ENCODE measurements at places on chromosomes 16 and 17. TPM values are rescaled to one million over a fixed set of nuclear protein-coding genes. Genes with fewer than 3 reads are reported as not detected.

- peaks cover 80% of the 10 kb centered on the region for H3K27me3 ChIP-seq
- peaks cover 4% of the 10 kb centered on the region for H3K4me1 ChIP-seq
- H3K4me3 ChIP-seq = no peak overlapping the region
Measured at GRCh38 chr17:33811004-33811760, 443.9 kb upstream of the CCL2 start.

DNA sequence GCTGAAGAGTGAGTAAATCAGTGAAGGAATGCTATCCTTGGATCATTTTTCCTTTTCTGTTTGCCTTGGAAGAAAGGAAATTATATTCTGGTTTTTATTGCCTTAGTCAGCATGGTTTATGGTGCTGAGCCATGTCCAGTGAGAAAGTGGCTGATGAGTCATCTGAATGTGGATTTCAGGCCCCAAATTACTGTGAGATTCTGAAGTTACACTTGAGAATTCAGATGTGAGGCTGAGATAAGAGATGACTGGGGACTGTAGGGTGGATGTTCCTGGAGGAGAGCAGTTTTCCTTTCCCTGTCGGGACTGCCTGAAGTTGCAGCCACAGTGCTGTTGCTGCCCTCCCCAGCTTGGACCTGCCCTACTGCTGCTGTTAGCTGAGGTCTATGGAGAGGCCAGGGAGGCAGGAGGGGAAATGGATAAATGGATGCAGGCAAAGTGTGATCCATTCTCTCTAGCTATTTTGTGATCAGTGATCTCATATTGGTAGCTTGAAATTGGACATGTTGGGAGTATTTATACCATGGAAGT lies 4.2 kb upstream of the MAP3K14 start:
- no peak overlapping the region for H3K27ac ChIP-seq
- no peak for DNase-seq
- H3K4me1 ChIP-seq = no peaks in the 10 kb centered on the region

DNA sequence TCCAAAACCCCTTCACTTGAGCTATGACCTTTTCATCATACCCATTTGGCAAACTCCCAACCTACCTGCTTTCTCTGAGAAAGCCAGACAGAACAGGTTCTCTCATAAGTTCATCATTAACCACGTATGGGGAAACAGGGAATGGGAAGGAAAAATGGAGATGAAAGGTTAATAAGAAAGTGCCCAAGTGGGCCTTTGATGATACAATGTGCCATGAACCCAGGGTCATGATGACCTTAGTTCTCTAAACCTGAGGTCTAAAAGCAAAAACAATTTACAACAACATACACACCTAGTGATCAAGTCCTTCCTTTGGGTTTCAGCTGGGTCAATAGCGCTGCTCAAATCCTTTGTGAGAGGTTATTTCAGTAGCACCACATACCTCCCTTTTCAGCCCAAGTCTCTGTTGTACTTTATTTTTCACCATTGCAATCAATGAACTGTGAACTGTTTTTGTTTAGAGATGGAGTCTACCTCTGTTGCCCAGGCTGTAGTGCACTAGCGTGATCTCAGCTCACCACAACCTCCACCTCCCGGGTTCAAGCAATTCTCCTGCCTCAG lies 14.5 kb upstream of the RANGRF start:
- H3K4me3 ChIP-seq = no peak overlapping the region
- no peaks in the 10 kb centered on the region for H3K27me3 ChIP-seq
- no peaks in the 10 kb centered on the region for H3K4me1 ChIP-seq
- H3K36me3 ChIP-seq = peaks cover 20% of the 10 kb centered on the region
- no peak for DNase-seq

- H3K27me3 ChIP-seq = no peaks in the 10 kb centered on the region
- DNase-seq = peak; percentile 81
- H3K4me3 ChIP-seq = no peak overlapping the region
- no peaks in the 10 kb centered on the region for H3K4me1 ChIP-seq
- no peak overlapping the region for H3K27ac ChIP-seq
- peaks cover 15% of the 10 kb centered on the region for H3K36me3 ChIP-seq
Measured at GRCh38 chr16:53692146-53692545, 11.5 kb downstream of the RPGRIP1L start.

- DNase-seq = no peak
- H3K27ac ChIP-seq = no peak overlapping the region
- no peak overlapping the region for H3K4me3 ChIP-seq
- no peaks in the 10 kb centered on the region for H3K36me3 ChIP-seq
- peaks cover 15% of the 10 kb centered on the region for H3K27me3 ChIP-seq
Measured at GRCh38 chr16:24188021-24188542, 68.1 kb upstream of the CACNG3 start.

GRCh38 chr17:6240001-6240400 lies 169.8 kb downstream of the WSCD1 start:
- H3K27me3 ChIP-seq = peaks cover 6% of the 10 kb centered on the region
- no peaks in the 10 kb centered on the region for H3K36me3 ChIP-seq
- no peak overlapping the region for H3K27ac ChIP-seq
- no peak for DNase-seq

GRCh38 chr16:648071-648780 lies 939 bp upstream of the WDR90 start:
- H3K36me3 ChIP-seq = no peaks in the 10 kb centered on the region
- peak overlapping the region; percentile 87 for H3K4me3 ChIP-seq
- H3K4me1 ChIP-seq = no peaks in the 10 kb centered on the region
- no peaks in the 10 kb centered on the region for H3K27me3 ChIP-seq
- H3K27ac ChIP-seq = peak overlapping the region; percentile 66

- H3K27ac ChIP-seq = no peak overlapping the region
- no peak for DNase-seq
- H3K4me3 ChIP-seq = no peak overlapping the region
- H3K36me3 ChIP-seq = no peaks in the 10 kb centered on the region
Measured at GRCh38 chr17:71987634-71988033, 133.2 kb upstream of the SOX9 start.

- DNase-seq = peak; percentile 90
- H3K27me3 ChIP-seq = peaks cover 30% of the 10 kb centered on the region
- H3K4me1 ChIP-seq = peaks cover 7% of the 10 kb centered on the region
- H3K36me3 ChIP-seq = no peaks in the 10 kb centered on the region
Measured at GRCh38 chr17:8060274-8060673, 21.4 kb downstream of the ALOX15B start.

GRCh38 chr17:79215631-79216030 lies 141.0 kb downstream of the ENGASE start:
- H3K4me3 ChIP-seq = no peak overlapping the region
- no peak for DNase-seq
- H3K27ac ChIP-seq = no peak overlapping the region
- H3K27me3 ChIP-seq = peaks cover 6% of the 10 kb centered on the region

GRCh38 chr17:59521465-59522126 lies 43.8 kb upstream of the DHX40 start:
- no peaks in the 10 kb centered on the region for H3K27me3 ChIP-seq
- H3K4me3 ChIP-seq = no peak overlapping the region
- DNase-seq = peak; percentile 94
- H3K27ac ChIP-seq = no peak overlapping the region
- peaks cover 8% of the 10 kb centered on the region for H3K4me1 ChIP-seq

DNA sequence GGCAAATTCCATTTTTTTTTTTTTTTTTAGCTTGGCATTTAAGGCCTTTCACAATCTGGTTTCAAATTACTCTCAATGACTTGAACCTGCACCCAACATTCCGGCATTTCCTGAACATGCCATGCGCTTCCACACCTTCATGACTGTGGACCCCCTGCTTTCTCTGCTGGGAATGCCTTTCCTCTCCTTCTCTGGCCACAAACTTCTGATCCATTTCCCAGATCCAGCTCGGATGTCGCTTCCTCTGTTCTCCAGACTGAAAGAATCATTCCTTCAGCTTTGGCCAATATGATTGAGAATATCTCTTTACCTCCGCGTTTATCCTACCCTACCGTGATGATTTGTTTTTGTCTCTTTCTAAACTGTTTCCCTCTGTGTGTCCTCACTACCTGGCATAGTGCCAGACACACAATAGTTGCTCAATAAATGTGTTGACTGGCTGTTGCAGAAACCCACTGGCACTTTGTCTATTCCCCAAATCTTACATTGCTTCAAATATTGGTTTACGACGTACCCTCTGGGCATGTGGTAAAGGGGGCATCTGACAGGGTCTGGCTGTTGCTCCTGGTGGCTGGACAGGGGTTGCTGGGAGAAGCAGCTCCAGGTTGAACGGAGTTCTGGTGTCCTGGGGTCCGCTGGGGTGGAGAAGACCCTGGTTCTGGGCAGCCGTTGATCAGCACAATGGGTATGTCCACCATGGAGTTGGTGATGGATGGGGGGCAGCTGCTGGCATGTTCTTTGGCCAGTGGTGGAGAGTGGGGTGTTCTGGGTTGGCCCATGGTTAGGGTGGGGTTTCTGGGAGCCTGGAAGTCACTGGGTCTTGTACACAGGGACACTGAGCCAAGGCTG lies 14.7 kb downstream of the TNS4 start:
- H3K27me3 ChIP-seq = no peaks in the 10 kb centered on the region
- no peak overlapping the region for H3K4me3 ChIP-seq
- no peaks in the 10 kb centered on the region for H3K36me3 ChIP-seq
- no peak overlapping the region for H3K27ac ChIP-seq
- no peak for DNase-seq

DNA sequence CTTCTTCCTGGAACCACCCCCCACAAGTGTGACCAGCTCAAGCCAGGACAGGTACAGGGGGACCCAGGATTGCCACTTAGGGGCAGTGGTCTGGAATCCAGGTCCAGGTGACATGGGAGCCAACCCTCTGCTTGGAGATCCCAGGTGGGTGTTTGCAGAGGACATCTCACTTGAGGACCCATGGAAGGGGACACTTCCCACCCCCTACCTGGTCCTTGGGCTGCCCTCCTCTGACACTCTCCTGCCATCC lies 145.5 kb downstream of the SEC14L1 start:
- no peak overlapping the region for H3K27ac ChIP-seq
- H3K36me3 ChIP-seq = no peaks in the 10 kb centered on the region
- peaks cover 10% of the 10 kb centered on the region for H3K27me3 ChIP-seq
- DNase-seq = no peak

DNA sequence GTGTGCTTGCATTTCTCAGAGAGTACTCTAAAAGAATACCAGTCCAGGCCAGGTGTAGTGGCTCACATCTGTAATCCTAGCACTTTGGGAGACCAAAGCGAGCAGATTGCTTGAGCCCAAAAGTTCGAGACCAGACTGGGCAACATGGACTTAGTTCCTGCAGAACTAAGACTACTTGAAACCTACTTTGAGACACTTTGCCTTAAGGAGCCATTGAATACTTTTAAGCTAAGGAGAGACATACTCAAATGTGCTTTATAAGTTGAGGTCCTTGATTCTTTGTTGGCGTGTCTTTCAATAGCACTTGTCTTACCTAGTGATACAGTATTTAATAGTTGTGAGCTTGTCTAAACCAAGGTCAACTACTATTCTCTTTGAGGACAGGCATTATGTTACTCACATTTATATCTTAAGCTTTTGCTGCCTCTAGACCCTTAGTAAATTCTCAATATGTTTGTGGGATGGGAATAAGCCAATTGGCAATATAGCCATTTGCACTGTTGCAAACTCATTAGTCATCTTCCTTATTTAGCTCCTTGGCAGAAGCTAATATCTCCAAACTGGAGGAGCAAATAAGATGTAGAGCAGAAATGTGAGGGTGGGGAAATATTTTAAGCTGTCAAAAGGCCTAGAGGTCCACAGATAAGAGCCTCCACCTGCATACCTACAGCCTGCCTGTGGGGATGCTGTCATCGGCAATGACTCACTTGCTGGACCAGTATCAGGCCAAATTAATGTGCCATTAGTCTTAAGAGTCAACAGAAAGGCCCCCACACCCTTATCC lies 16.3 kb downstream of the SCPEP1 start:
- H3K4me3 ChIP-seq = no peak overlapping the region
- peaks cover 4% of the 10 kb centered on the region for H3K36me3 ChIP-seq
- DNase-seq = peak; percentile 27

GRCh38 chr17:70111201-70111600 lies 36.2 kb downstream of the KCNJ16 start:
- no peak overlapping the region for H3K27ac ChIP-seq
- peaks cover 39% of the 10 kb centered on the region for H3K27me3 ChIP-seq
- no peak overlapping the region for H3K4me3 ChIP-seq
- no peaks in the 10 kb centered on the region for H3K36me3 ChIP-seq

- H3K4me3 ChIP-seq = no peak overlapping the region
- DNase-seq = no peak
- no peaks in the 10 kb centered on the region for H3K36me3 ChIP-seq
- no peaks in the 10 kb centered on the region for H3K4me1 ChIP-seq
- no peak overlapping the region for H3K27ac ChIP-seq
Measured at GRCh38 chr17:21100636-21101035, 26.1 kb upstream of the DHRS7B start.

DNA sequence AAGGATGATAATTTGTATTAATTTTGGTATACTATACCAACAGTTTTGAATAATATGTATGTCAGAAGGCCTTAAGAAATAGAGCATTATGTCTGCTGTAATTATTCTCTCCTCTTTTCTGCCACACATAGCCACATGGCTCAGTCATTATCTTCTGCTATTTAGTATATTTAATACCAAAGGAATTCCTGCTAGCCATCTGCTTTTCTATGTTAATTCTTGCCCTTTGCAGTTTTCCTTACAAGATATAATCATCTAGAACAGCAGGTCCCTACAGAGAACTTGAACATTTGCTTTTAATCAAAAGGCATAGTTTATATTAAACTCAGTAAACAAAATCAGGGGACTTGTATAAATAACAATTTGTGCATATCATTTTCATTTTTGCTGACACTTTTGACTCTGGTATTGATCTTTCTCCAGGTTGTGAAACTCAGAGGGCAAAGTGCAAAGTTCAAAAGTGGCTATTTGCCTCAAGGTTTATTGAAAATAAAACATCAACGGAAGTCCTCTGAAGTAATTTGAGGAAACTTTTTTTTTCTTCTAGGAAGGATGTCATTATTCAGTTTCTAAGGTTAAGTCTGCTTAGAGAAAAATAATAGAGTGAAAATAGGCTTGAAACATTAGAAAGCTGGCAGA lies 702.0 kb downstream of the KCNJ2 start:
- no peak overlapping the region for H3K4me3 ChIP-seq
- no peaks in the 10 kb centered on the region for H3K27me3 ChIP-seq
- no peaks in the 10 kb centered on the region for H3K36me3 ChIP-seq
- H3K4me1 ChIP-seq = peaks cover 9% of the 10 kb centered on the region

- H3K4me1 ChIP-seq = no peaks in the 10 kb centered on the region
Measured at GRCh38 chr16:84455031-84455430, 49.4 kb downstream of the MEAK7 start.

GRCh38 chr16:54632322-54633220 lies 298.1 kb upstream of the IRX5 start:
- no peak for DNase-seq
- peaks cover 5% of the 10 kb centered on the region for H3K4me1 ChIP-seq
- H3K4me3 ChIP-seq = no peak overlapping the region
- no peaks in the 10 kb centered on the region for H3K36me3 ChIP-seq
- no peaks in the 10 kb centered on the region for H3K27me3 ChIP-seq

GRCh38 chr16:80015566-80015965 lies 415.0 kb upstream of the MAF start:
- H3K27ac ChIP-seq = no peak overlapping the region
- no peaks in the 10 kb centered on the region for H3K4me1 ChIP-seq
- H3K36me3 ChIP-seq = no peaks in the 10 kb centered on the region
- H3K4me3 ChIP-seq = no peak overlapping the region
- H3K27me3 ChIP-seq = peaks cover 45% of the 10 kb centered on the region

MT1G gene
- 11.0 TPM for total RNA-seq

FAM20A gene
- 58.7 TPM for total RNA-seq

KRT25 gene
- not detected for total RNA-seq

NLRP1 gene
- 2.4 TPM for total RNA-seq

HOXB1 gene
- total RNA-seq = not detected

RHBDL3 gene
- 1.4 TPM for total RNA-seq

SLC52A1 gene
- 0.25 TPM for total RNA-seq

CHST6 gene
- 16.4 TPM for total RNA-seq

ZP2 gene
- total RNA-seq = not detected

TBC1D3I gene
- not detected for total RNA-seq

TBC1D3H gene
- 3.0 TPM for total RNA-seq

FOXO3B gene
- total RNA-seq = 10.7 TPM

DOC2B gene
- 1.5 TPM for total RNA-seq

All from endodermal cell (in vitro differentiated cells).